ELF-1 (cell line): ENCODE measurements at places on chromosomes 4 and X.

GRCh38 chrX:129823115-129823514 is 20.6 kb downstream of the ZDHHC9 start:
- DNase-seq, result peak; percentile 29

- DNase-seq, result no peak
These were observed 93.6 kb upstream of the NAP1L5 start for GRCh38 chr4:88791274-88791673.

- no peak for DNase-seq
These were observed 10.7 kb upstream of the NPY2R start for GRCh38 chr4:155197757-155198156.

DNA sequence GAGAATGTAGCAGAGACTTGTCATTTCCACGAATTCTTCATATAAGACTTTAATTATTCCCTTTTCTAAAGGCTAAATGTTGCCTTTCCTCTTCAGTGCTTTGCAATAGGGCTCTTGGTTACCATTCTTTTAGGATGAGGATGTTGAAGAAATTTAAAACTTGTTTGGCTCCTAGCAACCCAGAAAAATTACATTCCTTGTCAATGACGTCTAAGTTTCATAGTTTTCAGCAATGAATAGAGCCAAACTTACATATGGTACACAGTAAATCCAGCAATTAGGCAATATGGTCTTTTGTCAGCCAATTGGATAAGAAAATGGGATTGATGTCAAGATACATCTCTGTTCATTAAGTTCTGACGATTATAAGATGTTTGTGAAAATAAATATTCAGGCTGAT is 1639.6 kb upstream of the PCDH10 start:
- DNase-seq, result no peak

- DNase-seq, result no peak
These were observed 20.4 kb downstream of the TMLHE start for GRCh38 chrX:155592331-155592730.

DNA sequence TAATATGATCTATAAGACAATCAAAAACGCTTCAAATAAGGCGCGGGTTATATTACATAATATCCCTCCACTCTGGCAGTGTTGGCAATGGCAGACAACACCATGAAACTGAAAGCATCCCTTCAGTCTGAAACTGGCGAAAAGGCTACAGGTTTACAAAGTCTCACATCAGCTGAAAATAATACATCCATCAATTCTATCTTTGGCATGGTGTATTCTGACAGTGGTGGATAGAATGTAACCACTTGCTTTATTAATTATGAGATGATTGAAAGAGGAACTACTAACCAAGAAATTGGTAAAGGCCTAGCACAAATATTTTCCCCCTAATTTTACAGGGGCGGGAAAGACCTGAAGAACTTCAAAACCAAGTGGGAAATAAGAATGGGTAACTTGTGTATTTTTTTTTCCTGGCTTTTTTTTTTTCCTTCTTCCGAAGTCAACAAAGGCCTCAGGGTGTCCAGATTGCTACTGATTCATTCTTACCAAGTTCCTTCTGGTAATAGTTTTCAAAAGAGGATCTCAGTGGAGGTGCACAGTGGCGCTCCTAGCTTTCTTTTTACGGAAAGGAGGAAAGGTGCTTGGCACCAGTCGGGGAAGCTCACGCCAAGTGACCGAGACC is 728 bp downstream of the UBA6 start:
- no peak for DNase-seq

- peak; percentile 88 for DNase-seq
These were observed 219.8 kb downstream of the OR13H1 start for GRCh38 chrX:131763674-131764073.

DNA sequence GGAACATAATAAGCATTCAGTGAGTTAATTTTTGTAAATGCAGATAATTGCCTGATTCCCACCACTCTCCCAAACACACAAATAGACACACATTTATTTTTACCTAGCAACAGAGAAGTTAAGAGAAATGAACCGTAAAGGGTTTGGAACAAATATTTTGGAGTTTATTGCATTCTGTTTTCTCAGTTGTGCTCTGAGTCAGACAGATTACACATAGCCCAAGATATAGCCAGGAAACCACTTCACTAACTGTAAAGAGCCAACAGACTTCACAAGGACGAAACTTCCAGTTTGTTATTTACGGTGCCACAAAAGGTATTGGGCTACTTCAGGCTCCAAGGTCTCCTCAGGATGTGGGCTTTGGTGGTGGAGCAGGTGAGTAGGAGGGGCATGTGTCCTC is 217.0 kb downstream of the BMPR1B start:
- no peak for DNase-seq

DNA sequence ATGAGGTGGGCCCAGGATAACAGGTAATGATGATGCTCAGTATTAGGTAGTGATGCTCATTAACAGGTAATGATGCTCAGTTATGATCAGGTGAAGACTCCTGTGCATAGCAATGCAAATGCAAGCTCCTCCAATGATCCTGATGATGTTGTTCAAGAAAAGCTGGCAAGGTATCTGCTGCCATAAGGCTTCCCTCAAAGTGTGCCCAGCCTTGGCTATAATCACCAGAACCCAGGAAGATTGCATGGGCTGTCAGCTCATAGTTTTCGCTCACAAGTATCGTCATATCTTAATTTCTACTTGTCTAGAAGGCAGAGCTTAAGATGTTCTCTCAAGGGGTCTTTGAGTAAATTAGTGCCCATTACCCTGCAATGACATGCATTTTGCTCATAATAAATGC is 366.2 kb upstream of the CLNK start:
- no peak for DNase-seq

DNA sequence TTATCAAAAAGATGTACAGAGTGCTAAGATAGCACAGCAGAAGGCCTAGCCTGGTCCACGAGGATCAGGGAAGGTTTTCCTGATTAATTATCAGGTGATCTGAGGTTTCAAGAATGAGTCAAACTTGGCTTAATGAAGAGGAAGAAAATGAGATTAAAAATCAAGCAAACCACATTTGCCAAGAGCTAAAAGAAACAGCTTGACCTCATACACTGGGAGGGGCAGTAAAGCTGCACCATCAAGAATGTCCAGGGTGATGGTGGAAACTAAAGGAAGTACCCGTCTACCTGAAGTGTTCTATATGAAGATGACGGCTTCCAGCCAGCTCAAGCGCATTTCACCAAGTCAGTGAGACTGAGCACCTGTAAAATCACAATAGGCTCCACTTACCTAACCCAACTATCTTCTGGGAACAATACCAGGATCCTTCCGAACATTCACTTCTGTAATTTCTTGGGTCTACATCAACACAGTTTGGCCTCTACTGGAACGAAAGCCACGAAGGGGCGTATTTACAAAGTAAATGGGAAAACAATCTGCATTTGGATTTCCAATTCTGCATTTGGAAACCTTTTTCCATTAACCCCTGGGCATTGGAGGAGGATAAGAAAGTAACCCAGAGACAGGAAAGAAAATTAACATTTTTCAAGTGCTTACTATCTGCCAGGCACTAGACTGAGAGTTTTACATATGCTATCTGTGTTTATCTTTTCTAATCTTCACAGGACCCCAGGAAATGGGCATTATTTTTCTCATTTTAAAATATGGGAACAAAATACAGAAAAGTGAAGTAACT is 114.0 kb upstream of the DCLK2 start:
- no peak for DNase-seq

DNA sequence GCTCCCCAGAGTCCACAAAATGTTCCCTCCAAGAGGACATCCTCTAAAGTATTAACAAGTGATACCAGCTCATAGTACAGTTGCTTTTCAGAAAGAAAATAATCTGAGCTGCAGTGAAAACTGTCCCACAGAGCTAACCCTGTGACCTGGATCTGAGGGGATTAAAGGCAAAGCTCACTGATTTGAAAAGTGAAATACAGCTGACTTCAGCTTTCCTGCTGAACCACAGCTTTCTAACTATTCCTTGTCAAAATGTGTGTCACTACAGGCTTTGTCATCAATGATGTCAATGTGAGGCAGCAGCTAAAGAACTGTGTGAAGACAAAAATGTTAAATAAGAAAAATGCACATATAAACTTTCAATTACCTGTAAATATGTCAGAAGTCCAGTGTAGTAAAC is 36.9 kb downstream of the DCHS2 start:
- DNase-seq, result no peak

DNA sequence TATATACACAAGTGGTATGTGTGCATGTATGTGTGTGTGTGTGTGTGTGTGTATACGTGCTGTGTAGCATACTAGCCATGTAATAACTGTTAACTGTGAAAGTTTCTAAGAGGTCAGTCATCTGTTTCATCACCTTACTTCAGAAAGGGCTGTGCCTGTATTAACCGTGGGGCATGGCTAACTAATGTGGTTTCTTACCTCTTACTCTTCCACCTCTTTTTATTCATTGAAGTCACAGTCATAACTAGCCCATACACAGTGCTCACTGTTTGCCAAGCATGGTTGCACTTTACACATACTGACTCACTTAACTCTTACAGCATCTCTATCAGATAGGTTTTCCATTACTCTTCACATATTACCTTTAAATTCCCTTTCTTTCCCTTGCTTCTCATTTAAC is 23.7 kb upstream of the LRAT start:
- DNase-seq, result no peak

DNA sequence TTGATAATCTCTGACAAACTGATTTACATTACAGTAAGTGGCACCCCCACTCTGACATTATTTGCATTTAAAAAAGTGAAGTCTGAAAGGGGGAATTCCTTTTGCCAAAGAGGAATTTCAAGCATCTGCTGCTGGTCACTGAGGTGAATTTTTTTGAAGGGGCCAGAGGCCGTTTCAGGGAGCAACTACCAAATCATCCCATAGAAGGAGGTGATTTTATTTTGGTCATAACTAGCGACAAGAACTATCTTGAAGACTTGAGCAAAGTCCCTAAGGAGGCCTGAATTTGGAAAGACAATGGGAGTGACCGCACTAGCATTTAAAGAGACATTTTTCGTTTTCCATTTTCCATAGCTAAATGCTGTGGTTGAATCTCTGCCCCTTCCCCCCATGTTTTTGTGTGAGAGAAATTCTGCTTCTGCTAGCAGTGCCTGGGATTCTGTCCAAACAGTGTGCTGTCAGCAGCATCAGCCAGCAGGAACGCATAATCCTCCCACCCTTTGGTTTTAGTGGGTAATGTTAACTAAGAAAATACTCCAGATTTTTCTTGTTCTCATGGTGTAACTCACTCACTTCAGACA is 110.1 kb upstream of the MED14 start:
- peak; percentile 83 for DNase-seq

- DNase-seq, result no peak
These were observed 559.7 kb upstream of the FAT1 start for GRCh38 chr4:187283201-187283955.

GRCh38 chrX:9942086-9942485 is 25.1 kb upstream of the CLDN34 start:
- no peak for DNase-seq

DNA sequence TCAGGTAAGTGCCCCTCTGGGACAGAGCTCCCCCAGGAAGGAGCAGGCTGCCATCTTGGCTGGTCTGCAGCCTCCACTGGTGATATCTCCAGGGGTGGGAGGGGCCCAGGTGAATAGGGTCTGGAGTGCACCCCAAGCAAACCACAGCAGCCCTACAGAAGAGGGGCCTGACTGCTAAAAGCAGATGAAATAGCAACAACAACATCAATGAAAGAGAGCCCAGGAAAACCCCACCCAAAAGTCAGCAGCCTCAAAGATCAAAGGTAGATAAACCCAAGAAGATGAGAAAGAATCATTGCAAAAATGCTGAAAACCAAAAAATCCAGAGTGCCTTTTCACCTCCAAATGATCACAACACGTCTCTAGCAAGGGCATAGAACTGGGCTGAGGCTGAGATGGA is 92.5 kb upstream of the PAGE3 start:
- DNase-seq, result no peak

DNA sequence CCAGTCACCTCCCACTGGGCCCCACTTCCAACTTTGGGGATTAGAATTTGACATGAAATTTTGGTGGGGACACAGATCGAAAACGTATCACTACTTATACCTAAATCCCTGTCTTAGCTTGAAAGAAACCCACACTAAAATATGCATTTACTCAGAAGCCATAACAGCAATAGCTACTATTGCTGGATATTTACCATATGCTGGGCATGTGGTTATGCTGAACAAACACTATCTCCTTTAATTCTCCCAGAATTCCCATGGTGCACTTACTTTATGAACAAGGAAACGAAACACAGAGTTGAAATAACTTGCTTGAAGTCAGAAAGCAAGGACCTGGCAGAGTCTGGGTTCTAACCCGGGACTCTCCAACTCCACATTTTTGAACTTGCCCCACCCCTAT is 39.3 kb downstream of the CYTL1 start:
- DNase-seq, result no peak

DNA sequence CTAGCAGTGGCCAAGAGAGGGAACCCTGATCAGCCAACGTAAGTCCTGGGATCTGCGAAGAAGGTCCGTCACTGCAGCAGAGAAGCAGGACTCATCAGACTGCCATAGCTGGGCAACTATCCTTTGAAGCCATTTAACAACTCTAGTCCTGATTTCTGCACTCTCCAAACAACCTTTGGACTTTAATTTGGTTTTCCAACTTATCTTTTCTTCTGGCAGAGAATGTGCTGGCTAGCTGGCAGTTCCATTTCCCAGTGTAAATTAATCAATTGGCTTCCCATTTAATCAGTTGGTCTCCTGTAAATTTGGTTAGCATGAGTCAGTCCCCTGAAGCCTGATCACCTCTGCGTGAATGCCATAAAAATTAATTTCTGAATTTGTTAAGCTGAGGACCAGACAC is 153.7 kb upstream of the GPR101 start:
- DNase-seq, result no peak

- DNase-seq, result no peak
These were observed 277.1 kb upstream of the TENM3 start for GRCh38 chr4:181966104-181966551.

GRCh38 chr4:41661442-41662076 is 87.0 kb downstream of the PHOX2B start:
- peak; percentile 67 for DNase-seq

GRCh38 chr4:153747406-153747955 is 12.3 kb downstream of the RNF175 start:
- no peak for DNase-seq

DNA sequence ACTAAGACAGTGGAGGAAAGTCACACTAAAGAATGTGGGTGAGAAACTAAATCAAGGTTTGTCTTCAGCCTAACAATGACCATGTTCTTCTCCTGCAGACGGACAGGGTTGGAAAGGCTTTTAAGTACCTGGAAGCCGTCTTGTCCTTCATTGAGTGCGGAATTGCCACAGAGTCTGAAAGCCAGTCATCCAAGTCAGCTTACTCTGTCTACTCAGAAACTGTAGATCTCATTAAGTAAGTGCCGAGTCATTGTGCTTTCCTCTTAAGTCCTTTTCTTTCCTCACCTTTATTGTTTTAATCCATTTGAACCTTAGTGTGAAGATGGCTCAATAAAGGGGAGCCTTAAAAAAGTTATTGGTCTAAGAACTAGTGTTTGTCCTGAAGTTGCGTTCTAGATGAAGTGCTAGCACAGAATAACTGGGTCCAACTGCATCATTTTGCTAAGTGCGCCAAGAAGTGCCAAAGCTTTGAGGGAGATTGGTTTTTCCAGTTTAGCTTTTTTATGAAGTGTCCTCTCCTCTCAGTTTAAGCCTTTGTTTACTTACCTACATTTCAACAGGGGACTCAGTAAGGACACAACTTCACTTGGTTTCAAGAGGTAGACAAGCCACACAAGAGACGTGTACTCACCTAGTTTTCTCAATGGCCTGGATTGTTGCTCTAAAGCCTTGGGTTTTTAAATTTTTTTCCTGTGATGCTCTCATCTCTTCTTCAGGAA is 89.3 kb downstream of the KLHL8 start:
- no peak for DNase-seq
